Nucleus accumbens (tissue), 56 donors: ENCODE measurements at places on chromosomes 2 and 18.

- DNase-seq: no peak
Measured at GRCh38 chr2:19987936-19988335, 2.0 kb downstream of the WDR35 start.

- DNase-seq: no peak
Measured at GRCh38 chr2:19801367-19802080, 100.3 kb downstream of the TTC32 start.

DNA sequence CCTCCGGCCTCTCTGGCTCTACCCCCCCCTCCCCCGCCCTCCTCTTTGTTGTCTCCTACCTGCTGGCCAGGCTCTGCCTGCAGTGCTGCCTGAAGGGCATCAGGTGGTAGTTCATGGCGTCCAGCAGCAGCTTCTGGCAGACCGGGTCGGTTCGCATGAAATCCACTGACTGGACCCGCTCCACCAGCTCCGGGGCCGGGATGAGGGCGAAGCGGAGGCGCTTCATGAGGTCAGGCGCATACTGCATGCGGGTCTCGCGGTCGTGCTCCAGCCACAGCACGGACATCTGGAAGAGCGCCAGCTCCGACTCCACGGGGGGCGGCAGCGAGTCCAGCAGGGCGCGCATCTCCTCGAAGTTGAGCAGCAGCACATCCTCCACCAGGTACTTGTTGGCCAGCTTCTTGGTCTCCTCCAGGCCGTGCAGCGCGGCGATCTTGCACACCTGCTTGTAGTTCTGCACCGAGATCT, 3.2 kb downstream of the KLHL14 start:
- DNase-seq: no peak

DNA sequence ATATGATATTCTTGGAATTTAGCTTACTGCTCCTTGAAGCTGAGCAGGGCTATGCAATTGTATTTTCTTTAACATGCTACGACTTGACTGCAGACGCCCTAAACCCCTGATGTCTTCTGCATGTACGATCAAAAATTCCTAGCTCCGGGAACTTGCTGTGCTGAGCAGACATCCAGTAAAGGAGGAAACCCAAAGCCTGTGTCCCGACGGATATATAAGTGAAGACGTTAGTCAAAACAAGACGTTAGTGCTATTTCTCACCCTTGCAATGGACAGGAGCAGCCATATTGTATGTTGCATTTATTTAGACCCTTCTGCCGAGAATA, 51.5 kb downstream of the SETBP1 start:
- no peak for DNase-seq

DNA sequence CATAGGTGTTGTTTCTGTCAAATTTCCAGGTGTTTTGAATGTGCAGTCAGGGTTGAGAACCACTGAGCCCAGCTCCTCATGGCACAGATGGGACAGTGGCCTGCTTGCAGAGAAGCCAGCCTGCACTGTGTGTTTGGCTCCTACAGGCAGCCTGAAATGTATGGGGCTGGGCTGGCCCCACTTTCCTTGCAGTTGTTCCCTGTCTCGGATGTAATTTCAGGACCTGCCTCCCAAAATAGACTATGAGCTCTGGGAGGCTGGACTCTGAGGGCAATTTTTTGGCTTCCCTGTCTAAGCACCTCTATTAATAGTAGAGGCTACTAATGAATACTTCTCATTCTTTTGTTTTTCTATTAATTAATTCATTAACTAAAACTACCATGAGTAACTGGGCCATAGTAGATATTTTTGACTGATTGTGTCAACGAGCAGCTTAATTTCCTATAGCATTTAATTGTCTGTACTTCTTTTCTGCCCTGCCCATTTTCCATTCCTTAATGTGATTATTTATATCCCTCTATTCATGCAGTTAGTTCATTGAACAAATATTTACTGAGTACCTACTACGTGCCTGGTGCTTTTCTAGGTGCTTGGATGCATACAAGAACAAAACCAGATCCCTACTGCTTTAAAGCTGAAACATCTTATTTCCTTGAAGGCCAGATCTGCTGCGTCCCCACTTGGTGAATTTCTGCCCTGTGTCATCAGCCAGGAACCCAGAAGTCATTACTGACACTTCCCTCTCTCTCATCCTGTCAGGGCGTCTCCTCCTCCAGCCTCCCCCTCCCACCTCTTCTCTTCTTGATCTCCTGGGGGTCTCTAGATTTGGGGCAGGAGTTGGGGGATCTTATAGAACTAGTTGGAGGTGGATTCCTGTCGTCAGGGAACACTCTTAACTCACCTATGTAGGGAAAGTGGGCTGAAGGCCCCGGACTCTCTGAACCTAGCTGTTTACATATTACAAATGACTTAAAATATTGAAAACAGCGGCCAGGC, 16.3 kb downstream of the DYSF start:
- DNase-seq: no peak

DNA sequence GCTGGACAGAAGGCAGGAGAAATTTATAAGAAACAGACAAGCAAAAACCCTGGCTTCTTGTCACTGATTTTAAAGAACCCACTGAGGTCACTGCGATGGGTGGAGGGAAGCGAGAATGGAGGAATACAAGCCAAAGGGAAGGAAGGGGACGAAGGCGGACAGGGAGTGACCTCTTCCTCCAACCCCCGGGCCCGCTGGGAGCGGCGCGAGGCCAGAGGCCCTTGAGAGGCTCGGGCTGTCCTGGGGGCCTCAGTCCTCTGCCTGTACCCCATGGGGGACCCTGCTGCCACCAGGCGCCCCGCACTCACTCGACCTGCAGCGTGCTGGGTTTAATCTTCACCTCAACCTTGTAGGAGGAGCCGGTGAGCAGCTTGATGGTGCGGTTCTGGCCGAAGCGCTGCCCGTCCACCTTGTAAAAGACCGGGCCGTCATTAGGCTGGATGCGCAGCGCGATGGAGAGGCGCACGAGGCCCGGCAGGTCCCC, 793 bp downstream of the CNRIP1 start:
- DNase-seq: no peak
